Bronchial epithelial cell (primary cell): ENCODE measurements at places on chromosomes 12 and 14. TPM values are rescaled to one million over a fixed set of nuclear protein-coding genes. Genes with fewer than 3 reads are reported as not detected.

DNA sequence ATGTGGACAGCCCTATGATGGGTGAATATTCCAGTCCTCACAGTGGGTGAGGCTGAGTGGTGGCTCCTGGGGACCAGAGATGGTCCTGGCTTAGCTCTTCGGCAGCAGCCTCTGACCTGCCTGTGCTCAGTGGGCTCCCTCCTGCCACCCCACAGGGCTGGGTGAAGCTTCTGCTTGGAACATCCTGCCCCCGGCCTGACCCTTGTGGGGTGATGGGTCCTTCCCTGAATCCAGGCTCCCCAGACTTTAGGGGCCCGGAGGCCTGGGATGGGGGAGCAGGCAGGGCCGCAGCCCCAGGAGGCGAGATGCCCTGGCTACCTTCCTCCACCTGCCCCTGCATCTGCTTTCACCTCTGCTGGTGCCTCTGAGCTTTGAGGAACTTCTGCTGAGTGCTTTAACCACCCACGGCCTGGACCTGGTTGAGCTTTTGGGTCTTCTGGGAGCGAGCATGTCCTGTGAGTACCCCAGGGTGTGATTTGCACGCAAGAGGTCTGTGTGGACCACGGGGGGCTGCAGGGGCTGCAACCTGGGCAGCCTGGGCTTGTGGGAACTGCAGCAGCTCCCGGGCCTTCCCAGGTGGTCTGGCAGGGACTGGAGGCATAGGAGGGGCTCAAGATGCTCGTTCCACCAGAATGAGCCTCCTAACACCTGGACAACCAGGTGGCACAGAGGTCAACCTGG is 159.5 kb downstream of the KIF26A start:
- no peak for DNase-seq

DNA sequence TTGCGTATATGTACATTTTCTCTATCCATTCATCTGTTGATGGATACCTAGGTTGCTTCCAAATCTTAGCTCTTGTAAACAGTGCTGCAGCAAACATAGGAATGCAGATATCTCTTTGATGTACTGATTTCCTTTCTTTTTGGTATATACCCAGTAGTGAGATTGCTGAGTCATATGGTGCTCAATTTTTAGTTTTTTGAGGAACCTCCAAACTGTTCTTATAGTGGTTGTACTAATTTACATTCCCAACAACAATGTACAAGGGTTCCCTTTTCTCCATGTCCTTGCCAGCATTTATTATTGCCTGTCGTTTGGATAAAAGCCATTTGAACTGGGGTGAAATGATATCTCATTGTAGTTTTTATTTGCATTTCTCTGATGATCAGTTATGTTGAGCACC is 44.3 kb downstream of the PELI2 start:
- no peak for DNase-seq

DNA sequence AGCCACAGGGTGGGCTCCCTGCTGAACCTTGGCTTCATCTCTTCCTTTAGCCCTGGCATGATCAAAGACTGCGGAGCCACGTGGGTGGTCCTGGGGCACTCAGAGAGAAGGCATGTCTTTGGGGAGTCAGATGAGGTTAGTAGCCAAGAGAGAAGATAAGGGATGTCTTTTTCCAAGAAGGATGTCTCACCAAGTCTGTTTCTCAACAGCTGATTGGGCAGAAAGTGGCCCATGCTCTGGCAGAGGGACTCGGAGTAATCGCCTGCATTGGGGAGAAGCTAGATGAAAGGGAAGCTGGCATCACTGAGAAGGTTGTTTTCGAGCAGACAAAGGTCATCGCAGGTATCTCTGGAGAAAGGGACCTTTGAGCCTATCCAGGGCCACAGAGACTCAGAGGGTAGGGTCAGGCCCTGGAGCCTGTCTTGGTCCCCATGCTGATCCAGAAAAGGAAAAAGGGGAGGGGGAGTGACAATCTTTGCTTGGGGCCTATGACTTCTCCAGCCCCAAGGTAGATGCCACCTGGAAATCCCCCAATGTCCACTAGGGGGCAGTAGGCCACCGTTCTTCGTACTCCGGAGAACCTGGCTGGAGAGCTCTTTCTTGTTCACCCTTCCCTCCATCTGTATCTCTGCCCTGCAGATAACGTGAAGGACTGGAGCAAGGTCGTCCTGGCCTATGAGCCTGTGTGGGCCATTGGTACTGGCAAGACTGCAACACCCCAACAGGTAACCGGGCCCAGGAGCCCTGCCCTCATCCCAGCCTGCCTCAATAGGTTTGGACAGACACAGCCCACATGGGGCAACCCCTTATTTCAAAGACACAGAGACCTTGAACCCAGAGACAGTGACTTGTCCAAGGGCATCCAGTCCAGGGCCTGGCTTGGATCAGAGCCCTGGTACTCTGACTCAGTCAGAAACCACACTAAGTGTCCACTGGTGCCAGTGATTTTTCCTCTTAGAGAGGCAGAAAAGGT is 2.0 kb downstream of the TPI1 start:
- peak; percentile 61 for DNase-seq

- DNase-seq: no peak
Observed at GRCh38 chr14:104138098-104138717, at the start of gene KIF26A. Gene KIF26A (plus strand): TSS chr14:104138587. CDS start chr14:104138723, 136 bp downstream.

DNA sequence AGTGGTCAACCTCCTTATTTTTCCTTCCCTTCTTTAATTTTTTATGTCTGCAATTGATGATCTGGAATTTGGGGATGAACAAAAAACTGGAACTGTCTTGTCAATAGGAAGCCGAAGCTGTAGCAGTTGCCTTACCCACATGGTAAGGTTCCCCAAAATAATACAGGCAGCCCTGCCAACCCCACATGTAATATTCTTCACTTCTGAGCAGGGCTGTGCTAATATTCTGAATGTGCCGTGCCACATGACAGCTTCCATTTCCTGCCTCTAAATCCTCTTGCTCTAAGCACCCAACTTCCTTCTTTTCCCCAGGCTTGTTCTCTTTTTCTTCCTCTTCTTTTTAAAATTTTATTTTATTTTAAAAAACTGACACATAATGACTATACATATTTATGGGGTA is 39.6 kb downstream of the GPATCH2L start:
- no peak for DNase-seq

The NFE2 gene
- not detected in 2 replicates for total RNA-seq

- peak; percentile 26 for DNase-seq
Observed at GRCh38 chr14:64465831-64466554, 694 bp downstream of the AKAP5 start.

GRCh38 chr14:70770490-70770889 is 38.8 kb downstream of the MAP3K9 start:
- DNase-seq: peak; percentile 97

GRCh38 chr12:4267704-4268328 is 5.7 kb upstream of the CCND2 start:
- DNase-seq: peak; percentile 10

GRCh38 chr14:64422756-64423155 is 34.6 kb downstream of the MTHFD1 start:
- no peak for DNase-seq

The PPM1A gene
- 30.6 and 35.5 TPM in 2 replicates for total RNA-seq

The ANHX gene
- total RNA-seq: not detected in 2 replicates

GRCh38 chr14:90536092-90536491 is 139.3 kb downstream of the CALM1 start:
- DNase-seq: no peak

DNA sequence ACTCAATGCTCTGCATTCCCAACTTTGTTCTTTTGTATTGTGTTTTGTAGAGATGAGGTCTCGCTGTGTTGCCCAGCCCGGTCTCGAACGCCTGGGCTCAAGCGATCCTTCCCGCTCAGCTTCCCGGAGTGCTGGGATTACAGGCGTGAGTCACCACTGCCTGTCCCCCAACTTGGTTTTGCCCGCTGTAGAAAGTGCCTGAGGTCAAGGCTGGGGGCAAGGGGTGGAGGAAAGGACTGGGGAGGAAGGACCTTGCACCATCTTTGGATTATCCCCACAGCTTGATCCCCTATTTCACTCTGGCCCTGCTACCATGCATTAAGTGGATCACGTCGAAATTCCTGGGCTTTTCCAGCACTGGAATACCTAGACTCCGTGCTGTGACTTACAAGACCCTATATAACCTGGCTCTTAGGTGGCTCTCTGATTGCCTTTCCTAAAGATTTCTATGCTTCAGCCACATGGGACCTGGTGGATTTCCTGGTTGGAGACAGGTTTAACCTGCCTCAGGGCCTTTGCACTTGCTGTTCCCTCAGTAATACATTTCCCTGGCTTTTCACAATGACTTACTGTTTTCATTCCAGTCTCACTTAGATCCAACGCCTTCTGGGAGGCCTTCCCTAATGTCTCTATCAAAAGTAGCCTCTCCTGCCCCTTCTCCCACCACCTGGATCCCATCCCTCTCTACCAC is 608 bp upstream of the PIANP start:
- no peak for DNase-seq

The ACVRL1 gene
- under 0.01 TPM in 1 of 2 replicates, not detected in the other for total RNA-seq

The PRR13 gene
- 29.0 and 40.5 TPM in 2 replicates for total RNA-seq

DNA sequence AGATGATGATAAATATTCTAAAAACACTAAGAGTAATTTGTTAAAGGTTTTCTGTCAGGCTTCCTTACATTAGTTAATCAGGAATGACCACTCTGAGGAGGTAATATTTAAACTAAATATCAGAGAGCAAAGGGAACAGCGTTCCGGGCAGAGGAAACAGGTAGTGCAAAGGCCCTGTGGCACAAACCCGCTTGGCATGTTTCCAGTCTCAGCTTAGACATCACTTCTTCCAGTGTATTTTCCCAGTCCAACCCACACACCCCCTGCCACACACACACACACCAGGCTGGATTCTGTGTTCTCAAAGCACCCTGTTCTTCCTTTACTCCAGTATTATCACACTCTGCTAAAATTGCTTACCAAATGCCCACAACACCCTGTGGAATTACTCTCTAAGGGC is 247.1 kb downstream of the RPS29 start:
- DNase-seq: no peak

- DNase-seq: no peak
Observed at GRCh38 chr14:95040708-95041476, 116.4 kb downstream of the DICER1 start.

DNA sequence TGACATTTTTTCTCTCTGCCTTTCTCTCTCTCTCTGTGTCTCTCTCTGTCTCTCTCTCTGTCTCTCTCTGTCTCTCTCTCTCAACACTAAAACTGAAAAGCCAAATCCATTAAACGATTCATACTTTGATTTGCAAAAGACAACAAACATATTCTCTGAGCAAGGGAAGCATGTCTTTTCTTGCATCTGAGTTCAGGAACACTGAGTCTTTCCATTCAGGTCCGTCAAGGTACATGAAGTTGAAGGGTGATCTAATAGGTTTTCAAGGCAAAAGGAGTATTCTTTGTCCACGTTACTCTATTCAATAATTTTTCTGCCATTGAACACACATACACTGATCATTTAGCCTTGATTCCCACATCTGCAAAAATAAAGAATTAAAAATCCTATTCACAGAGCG is 900.9 kb downstream of the BCL11B start:
- peak; percentile 71 for DNase-seq

DNA sequence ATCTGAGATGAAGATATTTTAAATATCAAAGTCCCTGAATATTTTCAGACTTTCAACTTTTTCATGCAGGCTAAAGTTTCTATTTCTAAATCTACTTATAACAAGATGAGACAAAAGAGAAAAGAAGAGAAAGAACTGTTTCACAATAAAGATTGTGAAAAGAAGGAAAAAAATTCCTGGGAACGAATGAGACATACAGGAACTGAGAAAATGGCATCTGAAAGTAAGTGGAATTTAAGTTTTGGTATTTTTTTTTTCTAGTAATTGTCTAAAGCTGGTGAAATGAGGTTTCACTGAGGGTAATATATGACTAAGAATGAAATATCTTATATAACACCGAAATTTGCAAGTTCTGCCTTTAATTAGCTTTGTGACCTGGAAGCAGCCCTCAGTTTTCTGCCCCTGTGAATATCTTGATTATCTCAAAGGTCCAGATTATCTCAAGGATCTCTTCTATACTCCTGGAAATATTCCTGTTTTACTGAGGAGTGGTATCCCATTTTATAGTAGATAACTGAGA is 55.7 kb upstream of the PRPF39 start:
- DNase-seq: no peak

GRCh38 chr12:15863984-15864383 is 18.2 kb upstream of the STRAP start:
- DNase-seq: no peak

DNA sequence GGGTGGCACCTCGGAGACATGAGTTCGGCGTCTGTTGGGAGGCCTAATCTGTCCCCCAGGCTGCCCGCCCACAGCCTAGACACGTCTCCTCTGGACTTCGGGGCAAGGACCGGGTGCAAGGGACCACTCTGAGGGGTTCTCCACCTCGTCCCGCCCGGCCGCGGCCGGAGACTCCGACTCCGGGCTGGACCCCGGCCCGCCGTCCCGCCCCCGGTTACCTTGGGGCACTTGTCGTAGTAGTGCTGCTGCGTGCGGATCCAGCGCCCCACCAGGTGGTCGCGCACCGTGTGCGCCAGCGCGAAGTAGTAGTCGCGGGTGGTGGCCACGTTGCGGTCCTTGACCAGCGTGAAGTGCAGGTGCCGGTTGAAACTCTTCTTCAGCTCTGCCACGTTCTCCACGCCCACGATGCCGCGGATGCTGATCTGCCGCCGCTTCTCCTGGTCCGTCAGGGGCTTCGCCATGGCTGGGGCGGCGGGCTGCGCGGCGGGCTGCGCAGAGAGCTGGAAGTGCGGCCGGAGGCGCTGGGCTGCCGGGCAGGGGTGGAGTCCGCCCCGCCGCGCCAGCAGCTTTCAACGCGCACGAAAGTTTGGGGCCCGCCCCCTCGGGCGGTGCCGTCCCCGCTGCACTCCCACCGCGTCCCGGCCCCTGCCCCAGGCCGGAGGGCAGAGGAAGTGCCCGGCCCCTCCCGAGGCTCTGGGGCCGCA is at the start of gene PYGL:
Gene PYGL (minus strand): TSS at position 541 of the 704 bp plus-strand sequence. CDS start 80 bp downstream, at position 461.
- DNase-seq: peak; percentile 54

The DAO gene
- total RNA-seq: not detected in 2 replicates

The PRH2 gene
- total RNA-seq: 0.38 TPM in 1 of 2 replicates, not detected in the other

DNA sequence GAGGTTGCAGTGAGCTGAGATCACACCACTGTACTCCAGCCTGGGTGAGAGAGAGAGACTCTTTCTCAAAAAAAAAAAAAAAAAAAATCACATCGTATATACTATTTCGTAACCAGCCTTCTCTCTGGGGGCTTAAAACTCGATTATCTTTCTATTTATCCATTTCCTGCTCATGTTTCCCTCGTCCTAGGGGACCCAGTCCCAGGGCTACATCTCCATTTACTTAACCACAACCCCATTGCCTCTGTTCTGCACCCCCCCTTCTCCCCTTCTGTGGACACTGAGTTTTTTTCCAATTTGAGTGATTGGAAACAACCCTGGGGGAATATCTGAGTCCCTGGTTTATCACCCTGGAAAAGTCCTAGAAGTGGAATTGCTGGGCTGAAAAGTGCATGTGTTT is 36.2 kb upstream of the YY1 start:
- no peak for DNase-seq

GRCh38 chr14:89910691-89911009 is 43.9 kb downstream of the EFCAB11 start:
- DNase-seq: no peak
